ENCODE measurements at places on chromosomes 11 and 22.

DNA sequence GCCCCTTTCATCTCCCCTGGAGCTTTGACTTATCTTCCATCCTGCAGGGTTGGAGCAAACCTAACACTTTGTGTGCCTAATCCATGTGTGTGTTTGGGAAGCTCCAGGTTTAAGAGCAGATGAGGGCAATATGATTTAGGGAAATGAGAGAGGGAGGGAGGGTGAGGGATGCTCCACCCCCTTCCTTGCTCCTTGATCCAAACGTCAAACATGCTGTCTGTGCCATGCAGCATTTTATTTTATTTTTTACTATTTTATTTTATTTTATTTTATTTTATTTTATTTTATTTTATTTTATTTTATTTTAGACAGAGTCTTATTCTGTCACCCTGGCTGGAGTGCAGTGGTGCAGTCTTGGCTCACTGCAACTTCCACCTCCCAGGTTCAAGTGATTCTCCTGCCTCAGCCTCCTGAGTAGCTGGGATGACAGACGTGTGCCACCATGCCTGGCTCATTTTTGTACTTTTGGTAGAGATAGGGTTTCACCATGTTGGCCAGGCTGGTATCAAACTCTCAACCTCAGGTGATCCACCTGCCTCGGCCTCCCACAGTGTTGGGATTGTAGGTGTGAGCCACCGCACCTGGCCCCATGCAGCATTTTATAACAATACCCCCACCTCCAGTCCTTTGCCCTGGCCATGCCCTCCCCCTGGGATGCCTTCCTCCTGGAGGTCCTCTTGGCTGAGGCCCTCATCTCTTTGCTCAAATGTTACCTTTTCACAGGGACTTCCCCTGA is 52.6 kb upstream of the CRYBB3 start:
- no peak for DNase-seq

DNA sequence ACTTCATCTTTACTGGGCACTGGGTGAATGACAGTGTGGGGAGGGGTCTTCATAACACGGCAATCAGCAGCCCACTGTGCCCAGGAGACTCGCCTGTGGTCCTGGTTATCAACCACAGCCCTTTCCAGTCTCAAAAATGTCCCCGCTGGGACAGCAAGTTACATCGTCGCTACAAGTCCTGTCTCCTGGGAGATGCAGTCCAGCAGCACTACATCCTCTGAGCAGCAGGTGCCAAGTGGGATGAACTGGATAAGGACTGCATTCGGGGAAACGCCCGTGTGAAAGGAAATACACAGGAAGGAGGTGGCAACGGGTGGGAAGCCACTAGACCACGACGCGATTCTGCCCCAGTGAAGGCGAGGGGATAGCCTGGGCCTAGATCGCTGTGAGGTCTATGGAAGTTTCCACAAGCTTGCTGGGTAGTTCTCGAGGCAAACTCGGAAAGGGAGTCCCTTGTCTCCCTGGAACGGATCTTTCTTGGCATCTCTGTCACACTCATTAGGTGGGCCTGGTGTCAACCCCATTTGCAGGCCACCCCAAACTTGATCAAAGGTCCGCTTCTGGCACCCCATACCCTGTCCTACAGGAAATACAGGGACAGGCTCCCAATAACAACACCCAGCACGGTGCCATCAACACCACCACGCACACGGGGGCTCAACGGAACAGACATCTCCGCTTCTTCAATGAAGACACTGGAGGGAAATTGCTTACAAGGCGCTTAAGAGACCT is 4.4 kb downstream of the ASCL2 start:
- no peak for DNase-seq

DNA sequence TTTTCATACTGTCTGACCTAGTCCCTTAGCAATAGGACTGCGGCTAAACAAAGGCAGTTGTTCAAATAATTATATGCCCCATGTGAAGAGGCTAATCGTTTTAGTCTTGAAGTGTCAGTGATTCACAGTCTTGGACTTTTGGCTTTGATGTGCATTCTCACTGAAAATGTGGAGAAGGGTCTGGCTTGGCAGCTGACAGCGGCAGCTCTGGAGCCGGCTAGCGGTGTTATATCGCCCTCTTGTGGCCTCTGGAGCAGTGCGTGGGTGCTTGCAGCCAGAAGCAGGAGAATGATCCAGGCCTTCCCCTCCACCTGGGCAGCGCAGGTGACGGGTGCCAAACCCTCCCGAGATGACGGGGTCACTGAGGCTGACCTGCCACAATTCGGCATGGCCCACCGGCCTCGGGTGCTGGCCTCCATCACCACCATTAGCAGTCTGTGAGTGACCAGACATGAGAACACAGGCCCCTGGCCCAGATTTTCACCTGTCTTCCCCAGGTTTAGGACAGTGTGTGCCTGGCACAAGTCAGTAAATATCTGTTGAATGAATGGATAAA is 90.3 kb upstream of the PITPNB start:
- DNase-seq, result peak; percentile 54

DNA sequence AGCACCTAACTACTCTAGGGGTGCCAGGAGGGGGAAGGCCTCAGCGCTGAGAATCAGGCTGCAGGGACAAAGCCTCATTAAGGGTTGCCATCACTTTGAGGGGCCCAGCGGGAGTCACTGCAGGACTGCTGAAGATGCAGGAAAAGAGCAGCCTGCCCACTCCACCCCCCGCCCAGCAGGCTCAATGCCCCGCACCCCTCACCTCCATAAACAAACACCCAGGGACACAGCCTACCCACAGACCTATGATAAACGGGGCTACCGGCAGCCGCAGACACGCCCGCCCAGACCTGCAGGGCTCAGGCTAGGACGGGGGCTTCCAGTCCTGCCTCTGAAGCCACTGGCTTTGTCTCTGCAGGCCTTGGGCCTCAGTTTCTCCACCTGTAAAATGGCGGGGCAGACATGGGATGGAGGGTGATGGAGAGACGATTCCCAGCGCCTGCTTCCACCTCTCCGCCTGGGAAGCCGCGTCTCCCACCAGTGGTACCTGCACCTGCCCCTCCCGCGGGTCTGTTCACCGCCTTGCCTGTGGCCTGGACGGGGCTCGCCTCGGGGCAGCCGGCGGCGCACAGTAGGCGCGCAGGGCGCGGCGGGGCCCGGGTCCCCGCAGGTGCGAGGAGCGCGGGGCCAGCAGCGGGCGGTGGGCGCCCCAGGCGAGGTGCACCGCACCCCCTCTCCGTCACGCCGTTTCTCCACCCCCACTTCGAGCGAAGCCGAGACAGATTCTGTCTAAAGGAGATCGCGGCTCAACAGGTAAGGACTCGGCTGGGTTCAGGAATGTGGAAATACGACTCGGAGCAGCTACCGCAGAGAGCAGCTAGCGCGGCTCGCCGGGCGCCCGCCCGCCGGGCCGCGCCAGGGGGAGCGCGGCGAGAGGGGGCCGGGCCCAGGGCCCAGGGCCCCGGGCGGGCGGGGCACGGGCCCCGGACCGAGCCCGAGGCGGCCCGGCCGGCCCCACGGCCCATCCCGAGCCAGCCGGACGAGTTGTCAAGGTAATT is 1.5 kb downstream of the WNT7B start:
- DNase-seq, result peak; percentile 53

DNA sequence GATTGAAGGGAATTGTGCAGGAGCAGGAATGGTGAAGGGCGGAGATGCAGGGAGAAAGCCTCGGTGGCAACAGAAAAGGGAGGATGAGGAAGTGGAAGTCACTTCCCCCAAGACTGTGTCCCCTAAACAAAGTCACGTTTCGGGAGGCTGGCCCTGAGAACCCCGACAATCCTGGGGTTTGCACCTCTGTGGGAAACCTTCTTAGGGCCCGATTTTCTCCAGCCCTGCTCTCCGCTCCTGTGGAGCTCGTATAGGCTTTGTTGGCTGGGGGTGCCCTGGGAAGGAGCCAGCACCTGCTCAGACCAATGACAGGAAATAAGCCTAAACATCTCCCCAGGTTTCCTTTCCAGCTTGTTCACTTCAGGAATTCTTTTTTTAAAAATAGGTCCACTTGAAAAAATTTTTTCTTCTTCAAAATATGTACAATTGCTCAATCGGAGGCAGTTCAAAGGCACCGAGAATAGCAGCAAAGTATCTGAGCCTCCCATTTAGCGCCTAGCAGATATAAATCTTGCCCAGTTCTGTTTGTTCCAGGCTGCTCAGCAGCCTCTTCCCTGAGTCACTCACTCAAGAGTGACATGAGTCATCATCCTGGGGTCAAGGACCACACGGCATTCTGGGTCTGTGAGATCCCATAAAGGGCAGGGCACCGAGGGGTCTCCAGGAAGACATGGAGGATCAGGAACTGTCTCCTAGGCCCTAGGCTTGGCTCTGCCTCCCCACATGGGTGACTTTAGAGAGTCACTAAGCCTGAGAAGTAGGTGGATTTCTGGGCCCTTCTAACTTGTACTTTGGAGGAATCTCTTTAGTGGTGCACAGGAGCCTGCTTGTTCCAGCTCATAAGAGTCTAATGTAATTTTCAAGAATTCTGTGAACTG is 34.0 kb downstream of the IRAG1 start:
- peak; percentile 73 for DNase-seq

DNA sequence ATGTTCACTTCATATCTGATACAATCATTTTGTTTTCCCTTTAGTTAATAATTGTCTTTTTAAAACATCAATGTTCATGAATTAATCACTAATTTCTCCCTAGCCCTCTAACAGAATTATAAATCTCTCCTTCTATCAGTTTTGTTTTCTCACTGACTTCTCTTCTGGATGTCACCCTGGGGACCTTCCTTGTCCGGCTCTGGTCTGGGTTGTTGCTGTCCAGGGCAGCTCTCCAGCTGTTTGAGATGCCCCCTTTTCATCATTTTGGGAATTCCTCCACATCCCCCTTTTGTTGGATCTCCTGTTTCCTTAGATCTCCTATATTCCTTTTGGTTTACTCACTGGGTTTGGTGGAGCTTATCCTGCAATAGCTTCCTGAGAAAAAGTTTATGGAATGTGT is 35.6 kb upstream of the PSMA1 start:
- no peak for DNase-seq

- DNase-seq, result peak; percentile 56
These were observed 40.5 kb downstream of the TPCN2 start for GRCh38 chr11:69089258-69089657.

- DNase-seq, result peak; percentile 58
These were observed 96.3 kb upstream of the RAB1B start for GRCh38 chr11:66172146-66172545.

DNA sequence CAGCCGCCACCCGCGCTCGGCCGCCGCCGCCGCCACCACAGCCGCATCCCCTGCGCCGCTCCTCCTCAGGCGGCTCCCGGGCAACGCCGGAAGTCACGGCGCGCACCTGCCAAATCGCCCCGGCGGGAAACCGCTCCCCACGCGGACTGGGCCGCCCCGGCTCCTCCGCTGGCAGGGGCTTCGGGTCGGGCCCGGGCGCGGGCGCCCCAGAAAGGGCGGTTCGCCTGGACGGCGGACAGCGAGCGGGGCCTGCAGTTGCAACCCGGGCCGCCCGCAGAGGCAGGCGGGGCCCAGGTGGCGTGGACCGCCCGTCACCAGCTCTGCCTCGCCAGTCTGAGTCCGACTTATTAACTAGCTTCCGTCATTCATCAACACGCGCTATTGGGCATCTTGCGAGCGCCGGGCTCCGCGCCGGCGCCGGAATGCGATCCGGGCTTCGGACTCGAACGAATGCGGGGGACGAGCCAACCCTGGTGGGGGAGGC is at the start of gene HIRA:
Gene HIRA, minus strand, starts transcription at position 85 of the 484 bp plus-strand sequence. CDS start 257 bp downstream, outside the sequence.
- peak; percentile 79 for DNase-seq

DNA sequence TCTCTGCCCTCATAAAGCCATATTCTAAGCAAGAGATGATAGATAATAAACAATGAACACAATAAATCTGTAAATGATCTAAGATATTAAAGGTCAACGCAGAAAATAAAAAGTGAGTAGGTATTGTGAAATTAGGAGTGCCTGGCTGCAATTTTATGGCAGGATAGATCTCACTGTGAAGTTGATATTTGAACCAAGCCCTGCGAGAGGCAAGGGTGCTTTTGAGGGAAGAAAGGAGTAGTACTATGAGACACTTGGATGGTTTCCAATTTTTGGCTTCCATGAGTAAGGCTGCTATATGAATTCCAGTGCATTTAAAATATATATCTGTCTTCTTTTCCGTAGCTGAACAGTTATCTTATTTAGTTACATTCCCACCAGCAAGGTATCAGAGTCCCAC is 720.0 kb upstream of the CNTN5 start:
- no peak for DNase-seq

- no peak for DNase-seq
These were observed 27.6 kb upstream of the ZBTB16 start for GRCh38 chr11:114031967-114032320.

DNA sequence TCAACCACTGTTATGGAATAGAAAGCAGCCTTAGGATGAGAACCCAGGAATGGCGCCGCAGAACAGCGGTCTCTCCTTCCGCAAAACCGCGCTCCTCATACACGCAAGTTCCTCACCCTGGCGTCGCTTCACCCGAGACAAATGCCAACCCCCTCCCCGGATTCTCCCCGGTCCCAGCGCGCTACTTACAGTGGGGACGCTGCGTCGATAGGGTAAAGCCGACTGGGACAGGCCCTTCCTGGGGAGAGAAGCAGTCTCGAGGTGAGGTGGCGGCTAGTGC is 287 bp downstream of the RPS13 start:
- DNase-seq, result no peak

Measured in mammary epithelial cell (primary cell).